Activated naive CD4-positive, alpha-beta T cell treated with anti-CD3 and anti-CD28 coated beads, Interleukin-2, amount 10 ng/mL, durations not matched to agents 7 days and 5 days (primary cell): ENCODE measurements at places on chromosomes 3 and 15.

DNA sequence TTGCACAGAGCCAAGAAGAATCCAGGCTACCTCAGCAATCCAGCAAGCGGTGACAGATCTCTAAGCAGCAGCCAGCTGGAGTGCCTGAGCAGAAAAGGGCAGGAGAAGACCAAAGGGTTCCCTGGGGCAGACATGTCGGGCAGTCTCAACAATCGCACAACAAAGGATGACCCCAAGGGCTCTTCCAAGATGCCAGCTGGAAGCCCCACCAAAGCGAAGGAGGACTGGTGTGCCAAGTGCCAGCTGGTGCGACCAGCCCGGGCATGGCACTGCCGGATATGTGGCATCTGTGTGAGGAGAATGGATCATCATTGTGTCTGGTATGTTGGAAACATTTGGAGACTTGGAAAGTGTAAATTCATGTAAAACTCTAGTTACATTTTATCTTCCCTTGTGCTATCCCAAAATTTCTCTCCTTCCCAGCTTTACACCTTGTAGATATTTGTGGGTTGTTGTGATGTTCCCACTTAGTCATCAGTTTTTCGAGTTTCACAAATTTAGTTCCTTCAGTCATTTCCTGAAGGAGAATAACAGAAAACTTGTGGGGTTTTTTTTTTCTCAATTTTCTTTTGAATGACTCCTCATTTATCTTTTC is 6.4 kb downstream of the ZDHHC23 start:
- DNase-seq = no peak

DNA sequence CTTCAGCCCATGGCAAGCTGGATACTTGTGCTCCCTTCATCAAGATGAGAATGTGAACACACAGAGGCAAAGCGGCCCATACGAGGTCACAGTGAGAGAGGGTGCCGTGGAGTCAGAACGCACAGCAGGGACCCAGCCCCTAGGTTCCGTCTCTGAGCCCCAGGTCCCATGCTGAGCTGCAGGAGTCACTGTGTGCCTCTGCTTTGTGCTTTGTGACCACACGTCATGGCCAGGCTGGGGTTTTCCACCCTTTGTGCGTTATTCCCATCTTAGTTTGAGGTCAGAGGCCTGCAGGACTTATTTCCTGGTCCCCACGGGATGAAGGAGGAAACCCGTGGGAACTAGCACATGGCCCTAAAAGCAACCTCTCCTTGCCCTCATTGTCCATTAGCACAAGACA is 140.3 kb downstream of the TJP1 start:
- no peak for DNase-seq

DNA sequence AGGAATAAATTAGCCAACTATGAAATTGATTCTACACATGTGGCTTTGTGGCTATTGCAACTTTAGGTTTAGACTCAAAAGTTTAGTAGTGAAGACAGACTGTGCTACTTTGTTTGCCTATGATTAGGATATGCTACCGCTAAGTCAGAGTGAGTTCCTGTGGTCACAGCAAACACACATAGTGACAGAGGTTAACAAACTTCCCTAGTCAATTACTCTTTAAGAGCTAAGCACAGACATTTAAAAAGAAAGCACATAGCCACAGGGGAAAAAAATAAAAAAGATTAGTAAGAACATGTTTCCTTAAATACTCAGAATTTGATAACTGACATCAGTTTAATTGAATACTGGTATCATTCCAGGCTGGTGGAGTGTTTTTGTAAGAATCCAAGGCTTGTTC is 207.1 kb downstream of the GBE1 start:
- no peak for DNase-seq

GRCh38 chr15:34206011-34206410 is 3.9 kb downstream of the KATNBL1 start:
- no peak for DNase-seq

- DNase-seq = no peak
Observed at GRCh38 chr15:88490036-88490435, 22.5 kb downstream of the MRPS11 start.

GRCh38 chr3:14486460-14486859 is 53.7 kb downstream of the GRIP2 start:
- no peak for DNase-seq

DNA sequence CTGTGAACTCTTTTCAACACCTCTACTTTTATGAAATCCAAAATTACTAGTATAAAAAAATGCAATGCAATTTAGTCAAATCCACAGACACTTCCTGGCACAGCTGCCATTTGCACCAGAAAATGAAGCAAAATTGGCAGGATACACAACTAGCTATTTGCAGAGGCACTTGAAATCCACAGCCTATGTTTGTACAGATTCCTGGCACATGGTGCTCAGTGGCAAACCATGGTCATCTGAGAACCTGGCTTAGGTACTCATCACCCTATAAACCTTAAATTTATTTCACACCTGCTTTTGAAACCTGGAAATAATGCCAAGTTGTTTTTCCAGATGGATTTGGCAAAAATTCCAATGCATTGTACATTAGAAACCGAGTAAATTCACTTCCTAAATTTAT is 20.2 kb upstream of the PPM1L start:
- DNase-seq = no peak

- DNase-seq = no peak
Observed at GRCh38 chr3:158091531-158091930, 14.7 kb downstream of the SHOX2 start.

DNA sequence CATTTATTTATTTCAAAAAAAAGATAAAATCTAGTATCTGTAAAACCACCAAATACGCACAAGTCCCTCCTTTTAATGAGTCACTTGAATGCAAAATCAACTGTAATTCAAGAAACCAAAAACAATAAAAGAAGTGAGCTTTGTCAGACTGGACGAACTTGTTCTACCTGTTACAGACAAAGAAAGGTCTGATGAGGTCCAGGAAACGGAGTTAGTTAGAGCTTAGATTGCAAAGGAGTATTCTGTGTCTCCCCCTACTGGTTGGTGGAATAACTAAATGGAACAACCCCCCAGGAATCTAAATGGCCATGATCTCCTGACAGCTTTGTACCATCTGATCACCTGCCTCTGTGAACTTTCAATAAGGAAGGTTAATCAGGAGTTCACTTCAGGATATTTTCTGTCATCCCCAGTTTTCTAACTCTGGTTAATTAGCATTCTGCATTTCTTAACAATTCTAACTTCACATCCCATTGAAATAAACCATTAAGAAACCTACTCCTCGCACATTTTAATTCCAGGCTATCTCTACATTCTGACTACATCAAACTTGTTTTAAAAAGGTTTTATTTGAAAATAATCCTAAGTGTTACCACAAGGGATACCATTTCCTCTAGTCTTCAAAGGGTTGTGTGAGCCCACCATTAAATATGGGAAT is 333.0 kb upstream of the SATB1 start:
- peak; percentile 26 for DNase-seq

- DNase-seq = no peak
Observed at GRCh38 chr15:49306551-49306950, 116.5 kb upstream of the FGF7 start.

DNA sequence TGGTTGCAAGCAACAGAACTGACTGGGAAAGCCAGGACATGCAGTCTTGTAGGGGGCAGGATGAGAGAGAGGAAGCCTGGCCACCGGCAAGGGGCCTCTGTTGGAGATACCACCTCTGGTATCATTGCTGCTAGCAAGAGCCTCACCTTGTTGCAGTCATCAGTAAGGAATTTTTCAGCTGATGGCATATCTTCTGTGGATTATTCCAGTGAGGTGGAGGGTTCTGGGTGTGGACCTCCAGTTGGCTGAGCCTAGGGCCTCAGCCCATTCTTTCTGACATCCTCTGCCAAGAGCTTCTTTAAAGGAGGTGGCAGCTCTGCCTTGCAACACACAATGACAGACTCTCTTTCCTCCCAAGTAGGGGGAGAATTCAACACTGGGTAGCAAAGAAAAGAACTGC is 128.9 kb downstream of the AQP9 start:
- no peak for DNase-seq

DNA sequence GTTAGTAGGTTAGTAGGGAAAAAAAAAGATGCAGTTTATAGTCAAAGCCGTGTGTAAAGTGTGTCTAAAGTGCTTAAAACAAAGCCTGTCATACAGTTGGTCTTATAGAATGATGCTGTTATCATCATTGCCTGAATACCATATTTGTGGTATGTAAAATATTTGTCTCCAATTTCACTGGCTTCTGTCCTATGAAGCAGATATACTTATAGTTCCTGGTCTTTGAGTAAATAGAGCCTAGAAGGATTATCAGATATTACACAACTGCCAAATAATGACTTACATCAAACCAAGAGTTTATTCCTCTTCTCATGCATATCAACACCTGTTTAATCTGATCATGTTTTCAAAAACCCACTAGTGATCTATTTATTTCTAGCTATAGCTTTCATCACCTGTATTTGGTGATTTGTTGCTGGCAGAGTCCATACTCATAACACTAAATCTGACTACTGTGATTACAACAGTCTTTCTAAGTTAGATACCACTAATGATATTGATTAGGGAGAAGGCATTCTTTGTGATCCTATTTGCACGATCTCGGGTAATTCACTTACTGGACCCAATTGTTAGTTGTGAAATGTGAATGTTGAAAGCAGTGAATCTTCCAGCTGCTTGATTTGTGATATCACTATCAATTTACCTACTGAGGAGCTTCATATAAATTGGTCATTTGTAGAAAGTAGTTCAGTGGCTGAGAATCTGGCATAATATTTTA is 413.7 kb downstream of the LPP start:
- no peak for DNase-seq

DNA sequence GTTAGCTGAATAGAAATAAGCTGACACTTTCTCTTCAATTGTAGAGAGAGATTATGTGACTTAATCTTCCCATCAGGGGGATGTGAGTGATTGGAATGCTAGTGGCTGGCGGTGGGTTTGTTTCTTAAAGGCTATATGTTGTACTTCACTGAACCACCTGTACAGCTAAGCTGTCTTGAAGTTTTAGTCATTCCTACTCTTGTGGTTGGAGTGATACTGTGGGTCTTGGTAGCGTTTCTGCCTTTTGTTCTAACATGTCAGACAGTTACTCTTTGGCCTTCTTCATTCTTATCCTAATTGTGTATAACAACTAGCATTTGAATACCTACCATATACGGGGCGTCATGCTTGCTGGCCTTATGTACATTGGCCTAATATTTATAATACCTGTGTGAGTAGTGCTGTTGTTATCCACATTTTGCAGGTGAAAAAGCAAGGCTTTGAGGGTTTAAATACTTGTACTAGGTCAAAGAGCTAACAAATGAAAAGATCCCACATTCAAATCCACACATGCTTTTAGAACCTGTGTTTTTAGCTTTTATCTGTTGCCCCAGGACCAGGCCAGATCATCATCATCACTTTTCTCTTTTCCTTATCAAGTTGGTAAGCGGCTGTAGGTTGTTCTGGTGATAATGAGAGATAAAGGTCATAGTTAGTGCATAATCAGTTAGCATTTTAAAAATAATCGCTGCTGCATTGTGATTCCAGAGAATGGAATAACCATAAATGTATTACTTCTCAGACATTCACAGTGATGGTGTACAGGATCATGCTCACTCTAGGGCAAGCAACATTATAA is 50.2 kb downstream of the AKAP13 start:
- DNase-seq = no peak

GRCh38 chr3:13308380-13308801 is 111.7 kb downstream of the NUP210 start:
- DNase-seq = peak; percentile 48

- no peak for DNase-seq
Observed at GRCh38 chr3:56611364-56611763, 54.4 kb downstream of the CCDC66 start.

DNA sequence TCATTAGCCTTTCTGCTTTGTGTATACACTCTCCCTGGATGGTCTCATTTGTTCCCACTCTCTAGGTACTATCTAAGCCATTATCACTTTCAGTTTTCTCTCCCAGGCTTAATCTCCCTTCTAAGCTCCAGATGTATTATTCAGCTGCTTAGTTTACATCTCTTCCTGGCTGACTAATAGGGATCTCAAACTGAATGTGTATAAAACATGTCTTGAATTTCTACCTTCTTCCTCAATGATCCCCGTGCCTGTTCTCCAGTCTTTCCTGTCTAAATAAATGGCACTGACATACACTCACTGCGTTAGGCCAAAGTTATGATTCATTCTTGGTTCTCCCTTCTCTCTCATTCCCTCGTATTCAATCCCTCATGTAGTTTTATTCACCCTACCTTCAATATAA is 127.3 kb downstream of the NR2F2 start:
- DNase-seq = no peak
